Activated gamma-delta T cell (primary cell): ENCODE measurements at places on chromosomes 4 and X.

GRCh38 chr4:137470806-137471205 lies 61.5 kb downstream of the PCDH18 start:
- DNase-seq, result no peak

DNA sequence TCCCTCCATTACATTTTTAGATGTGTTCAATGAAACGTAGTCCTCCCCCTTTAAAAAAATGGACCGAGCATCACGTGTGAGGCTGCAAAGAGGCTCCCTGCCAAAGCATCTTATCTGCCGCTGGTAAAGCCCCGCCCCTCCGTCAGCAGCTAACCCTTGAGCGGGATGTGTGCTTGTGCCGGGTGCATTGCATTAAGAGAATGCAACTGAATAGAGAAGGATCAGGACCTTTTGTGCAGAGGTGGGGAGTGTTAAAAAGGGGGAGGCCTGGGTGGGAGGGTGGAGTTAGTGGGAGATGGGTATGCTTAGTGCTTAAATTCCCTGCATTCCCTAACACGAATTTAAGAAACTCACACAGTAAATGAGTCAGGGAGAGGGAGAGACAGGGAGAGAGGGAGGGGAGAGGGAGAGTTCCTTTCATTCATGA lies 66.0 kb downstream of the TBL1X start:
- DNase-seq, result no peak

DNA sequence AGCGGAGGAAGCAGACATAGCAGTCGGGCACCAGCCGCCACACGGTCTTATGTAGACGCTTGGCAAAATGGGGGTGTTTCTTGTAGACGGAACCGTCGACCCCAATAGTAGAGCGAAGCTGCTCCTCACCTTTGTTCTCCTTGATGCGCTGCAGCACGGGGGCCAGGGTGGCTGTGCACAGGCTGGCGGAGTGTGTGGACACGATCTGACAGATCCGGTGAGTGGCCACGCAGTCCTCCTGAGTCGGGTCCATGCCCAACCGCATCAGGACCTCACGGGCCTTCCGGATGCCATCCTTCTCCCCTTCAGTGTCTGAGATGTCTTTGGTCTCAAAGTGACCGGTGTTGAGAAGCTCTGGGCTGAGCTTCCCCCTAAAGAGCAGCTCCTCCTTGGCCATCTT lies 153.0 kb downstream of the TENT5D start:
- DNase-seq, result peak; percentile 4

DNA sequence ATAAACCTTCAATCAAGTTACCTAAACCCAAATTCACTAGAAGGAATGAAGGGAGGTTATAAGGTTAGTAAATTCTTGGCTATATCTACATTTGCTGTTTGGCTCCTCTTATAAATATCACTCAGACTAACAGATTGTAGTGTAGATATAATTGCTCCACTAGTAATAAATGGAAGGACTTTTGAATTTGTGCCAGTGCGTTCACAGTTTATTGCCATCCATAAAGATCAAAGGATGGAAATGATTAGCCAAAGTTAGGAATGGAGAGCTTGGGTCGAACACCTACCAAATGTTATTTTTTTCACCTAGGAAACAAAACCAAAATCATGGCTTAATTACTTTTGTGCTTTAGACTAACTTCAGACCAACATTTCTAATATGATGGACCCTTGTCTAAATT lies 9.2 kb downstream of the DTHD1 start:
- no peak for DNase-seq

- DNase-seq, result no peak
These were observed 667.2 kb downstream of the GRID2 start for GRCh38 chr4:92970996-92971395.

DNA sequence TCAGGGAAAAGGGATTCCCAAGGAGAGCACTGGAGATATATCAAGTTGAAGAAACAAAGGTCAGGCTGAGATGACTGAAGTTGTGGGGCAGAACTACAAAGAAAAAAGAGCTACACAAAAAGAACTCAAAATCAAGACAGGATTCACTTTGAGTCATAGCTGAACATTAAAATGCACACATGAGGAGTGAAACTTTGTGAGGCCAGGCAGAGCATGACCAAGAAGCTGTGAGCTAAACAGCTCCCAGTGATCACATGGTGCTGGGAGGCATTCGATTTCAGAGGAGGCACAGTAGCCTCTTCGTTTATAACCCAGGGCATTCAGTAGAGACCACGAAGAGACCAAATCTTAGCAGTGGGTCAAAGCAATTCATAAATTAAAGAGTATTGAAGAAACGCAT lies 145.3 kb downstream of the ATRX start:
- no peak for DNase-seq

DNA sequence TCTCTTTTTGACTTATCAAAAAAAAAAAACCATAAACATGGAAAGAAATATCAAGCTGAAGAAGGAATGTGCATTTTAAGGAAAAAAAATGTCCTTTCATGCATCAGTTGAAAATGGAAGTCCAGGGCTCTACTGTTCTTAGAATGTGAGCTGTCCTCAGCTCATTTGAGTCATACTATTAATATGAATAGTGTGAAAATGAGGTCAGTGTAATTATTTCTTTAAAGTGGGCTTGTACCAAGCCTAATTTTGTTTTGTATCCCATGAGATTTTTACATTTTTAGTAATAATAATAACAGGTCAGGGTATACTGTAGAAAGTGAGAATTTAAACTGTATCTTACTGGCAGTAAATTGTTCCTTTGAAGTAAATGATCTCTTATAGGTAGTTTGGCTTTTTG lies 148.5 kb downstream of the NAA11 start:
- DNase-seq, result no peak

DNA sequence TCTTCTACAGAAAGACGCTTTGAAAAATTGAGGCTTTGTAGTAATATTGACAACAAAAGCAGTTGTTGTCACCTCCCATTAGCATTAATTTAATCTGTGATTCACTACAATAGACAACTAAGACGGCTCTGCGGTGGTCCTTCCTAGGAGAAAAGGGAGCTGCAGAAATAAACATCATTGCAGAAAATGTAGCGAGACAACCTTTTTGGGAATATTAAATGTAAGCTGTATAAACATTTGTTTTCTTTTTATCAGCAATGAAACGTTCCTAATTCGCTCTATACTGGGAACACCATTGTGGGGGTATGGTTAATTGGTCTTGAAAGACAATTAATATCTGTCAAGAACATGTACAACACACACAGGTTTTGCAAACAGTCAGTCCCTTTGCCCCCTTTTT lies 583.3 kb upstream of the TENM3 start:
- no peak for DNase-seq

DNA sequence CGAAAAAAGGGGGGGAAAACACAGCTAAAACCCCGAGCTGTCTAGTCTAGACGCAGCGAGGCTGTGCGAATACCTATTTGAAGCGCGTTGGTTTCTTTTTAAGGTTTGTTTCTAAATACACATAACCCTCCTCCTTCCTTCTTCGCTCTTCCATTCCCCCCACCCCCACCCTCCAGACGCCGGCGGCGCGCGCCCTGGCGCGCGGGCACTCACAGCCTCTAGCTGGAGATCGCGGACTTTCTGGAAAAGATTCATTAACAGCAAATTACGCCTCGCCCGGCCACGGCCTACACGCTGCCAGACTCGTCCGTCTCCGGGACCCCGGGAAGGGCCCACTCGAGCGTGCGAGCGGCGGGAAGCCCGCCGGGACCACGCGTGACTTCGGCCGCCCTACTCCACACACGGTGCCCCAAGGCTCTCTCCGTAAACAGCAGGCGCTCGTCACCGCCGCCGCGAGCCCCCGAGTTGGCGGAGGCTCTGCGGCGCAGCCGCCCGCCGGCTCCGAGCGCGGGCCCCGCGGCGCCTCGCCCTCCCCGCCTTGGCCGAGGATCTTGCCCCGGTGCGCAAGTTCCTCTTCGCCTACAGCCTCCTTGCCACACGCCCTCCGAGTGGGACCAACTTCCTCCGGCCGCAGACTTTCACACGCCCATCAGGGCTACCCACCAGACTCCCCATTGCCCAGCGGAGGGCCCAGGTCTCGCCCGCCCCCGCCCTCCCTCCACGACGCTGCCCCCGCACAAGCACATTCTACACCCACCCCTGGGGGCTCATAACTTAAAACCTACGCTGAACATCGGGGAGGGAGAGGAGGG lies 2.0 kb downstream of the BCOR start:
- no peak for DNase-seq

DNA sequence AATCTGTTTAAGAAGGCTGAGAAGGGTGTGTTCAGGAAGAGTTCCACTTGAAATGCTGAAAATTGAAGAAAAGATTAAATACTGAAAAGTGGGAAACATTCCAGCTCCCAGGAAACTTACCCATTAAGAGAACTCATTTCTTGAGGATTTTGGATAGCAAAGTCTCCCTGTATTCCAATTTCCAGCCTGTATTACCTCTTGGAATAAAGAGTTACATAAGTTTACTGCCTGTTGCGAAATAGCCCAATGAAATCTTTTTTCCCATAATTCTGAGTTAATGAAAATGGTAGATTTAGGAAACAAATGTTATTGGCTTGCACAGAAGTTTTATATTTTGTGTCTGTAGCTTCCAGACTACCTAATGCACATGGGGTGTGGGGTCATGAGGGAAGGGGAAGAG lies 12.0 kb downstream of the NHSL2 start:
- DNase-seq, result no peak

DNA sequence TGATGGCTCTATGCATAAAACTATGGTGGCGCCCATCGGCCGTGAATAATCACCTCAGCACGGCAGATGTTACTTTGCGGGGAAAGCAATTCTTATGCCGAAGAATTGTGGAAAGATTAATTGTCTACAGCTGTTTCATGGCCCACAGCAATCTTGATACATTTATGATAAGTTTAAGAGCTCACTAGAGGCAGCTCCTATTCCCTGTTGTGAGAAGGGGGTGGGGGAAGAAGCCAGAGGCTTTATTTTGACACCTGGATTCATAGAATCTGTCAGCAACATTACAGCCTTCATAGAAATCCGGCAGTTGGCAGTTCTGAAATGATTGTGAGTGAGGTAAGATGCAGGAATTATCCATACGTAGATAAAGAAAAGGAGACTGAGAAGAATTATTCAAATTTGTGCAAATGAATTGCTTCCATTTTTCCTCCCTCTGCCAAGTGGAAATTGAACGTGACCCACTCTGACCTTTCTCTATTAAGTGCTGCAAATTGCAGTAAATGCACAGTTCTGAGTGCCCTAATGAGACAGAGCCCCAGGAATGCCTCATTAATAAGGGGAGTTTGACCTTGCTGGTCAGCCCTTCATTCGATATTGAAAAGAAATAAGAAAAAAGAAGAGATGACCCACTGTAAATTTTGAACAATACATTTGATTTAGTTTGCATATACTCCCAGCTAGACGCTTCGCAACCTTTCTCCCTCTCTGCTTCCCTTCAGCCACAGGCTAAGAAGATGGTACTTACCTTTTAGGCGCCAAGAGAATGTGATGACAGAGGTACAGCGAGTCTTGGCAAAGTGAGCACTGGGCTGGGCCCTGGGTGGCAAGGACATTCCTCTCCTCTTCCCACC lies 188.8 kb downstream of the GPAT3 start:
- DNase-seq, result no peak

- DNase-seq, result no peak
These were observed 821.3 kb downstream of the TRIML1 start for GRCh38 chr4:188960411-188961093.

DNA sequence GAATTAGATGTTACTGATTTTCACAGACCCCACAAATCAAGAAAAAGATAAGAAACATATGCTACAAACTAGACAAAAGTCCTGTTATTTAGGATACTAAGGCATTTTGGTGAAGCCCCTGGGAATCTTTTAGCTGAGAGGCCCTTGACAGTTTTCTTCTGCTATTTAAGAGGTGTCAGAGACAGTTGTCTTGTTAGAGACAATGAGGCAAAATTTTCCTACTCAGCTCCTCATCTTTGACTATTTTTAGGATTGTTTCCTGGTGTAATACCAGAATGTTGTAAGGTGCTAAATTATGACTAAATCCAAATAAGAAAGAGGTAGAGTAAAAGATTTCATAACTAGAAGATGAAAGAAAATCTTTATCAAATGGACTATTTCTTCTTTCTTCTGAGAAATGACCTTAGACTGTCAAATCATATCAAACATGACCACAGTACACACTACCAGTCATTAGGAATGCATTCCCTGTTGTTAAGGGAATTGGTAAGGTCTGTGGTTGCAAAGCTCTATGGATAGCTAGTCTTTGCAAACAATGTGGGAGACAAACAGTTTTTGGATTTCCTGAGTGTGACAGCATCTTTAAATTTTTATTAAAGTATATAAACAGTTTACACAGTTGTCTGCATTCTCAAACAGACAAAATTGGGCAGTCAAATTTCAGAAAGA lies 926.1 kb downstream of the ADGRL3 start:
- DNase-seq, result no peak

DNA sequence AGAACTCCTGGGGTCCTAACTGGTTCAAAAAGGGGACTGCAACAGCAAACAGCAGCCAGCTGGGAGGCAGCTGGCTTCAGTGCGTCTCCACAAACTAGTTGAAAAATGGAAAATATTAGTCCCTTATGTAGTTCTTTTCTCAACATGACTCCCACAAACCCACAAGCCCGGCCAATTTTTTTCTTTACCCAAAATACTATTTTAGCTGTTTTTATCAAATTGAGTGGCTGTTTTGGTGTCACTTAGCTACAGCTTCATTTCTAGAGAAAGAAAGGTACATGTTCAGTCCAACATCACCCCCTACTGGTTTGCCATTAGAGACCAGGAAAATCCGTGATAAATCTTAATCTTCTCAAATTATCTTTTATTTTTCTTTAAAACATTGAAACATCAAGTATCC lies 97.2 kb downstream of the GUCY2F start:
- no peak for DNase-seq

DNA sequence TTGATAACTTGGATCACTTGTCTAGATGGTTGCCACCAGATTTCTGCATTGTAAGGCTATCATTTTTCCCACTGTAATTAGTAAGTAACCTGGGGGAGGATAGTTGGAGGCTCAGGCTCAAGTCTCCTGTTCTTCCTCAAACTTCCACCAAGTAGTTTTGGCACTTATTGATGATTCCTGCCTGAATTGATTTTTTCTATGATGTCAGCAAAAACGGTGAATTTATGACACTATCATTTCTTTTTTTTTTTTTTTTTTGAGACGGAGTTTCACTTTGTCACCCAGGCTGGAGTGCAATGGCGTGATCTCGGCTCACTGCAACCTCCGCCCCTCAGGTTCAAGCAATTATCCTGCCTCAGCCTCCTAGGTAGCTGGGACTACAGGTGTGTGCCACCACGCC lies 12.4 kb downstream of the TMSB4X start:
- DNase-seq, result no peak

- DNase-seq, result no peak
These were observed 7.9 kb downstream of the GLA start for GRCh38 chrX:101399825-101400224.

GRCh38 chrX:33086886-33087285 lies 124.5 kb downstream of the DMD start:
- DNase-seq, result no peak

- DNase-seq, result no peak
These were observed 6.8 kb upstream of the CLCN5 start for GRCh38 chrX:49915361-49916222.

DNA sequence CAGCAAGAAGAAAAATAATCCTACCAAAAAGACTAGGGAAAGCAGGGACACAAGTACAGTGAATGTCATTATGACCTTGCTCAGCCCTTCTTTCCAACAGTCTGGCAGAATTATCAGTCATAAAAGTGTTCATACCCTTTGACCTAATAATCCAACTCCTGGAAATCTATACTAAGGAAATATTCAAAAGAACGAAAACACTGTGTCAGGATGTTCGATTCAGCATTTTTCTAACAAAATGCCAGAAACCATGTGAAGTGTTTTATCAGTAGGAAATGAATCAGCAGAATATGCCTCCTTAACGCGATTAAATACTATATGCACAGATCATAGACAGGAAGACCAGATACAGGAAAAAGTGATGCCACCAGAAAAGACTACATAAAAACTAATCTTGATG lies 16.2 kb upstream of the S100G start:
- DNase-seq, result no peak

- no peak for DNase-seq
These were observed 176.0 kb upstream of the WDFY3 start for GRCh38 chr4:85142451-85142850.
